Astrocyte of the spinal cord (primary cell): ENCODE measurements at places on chromosomes 7 and 10.
A peak's percentile ranks its signal among the peaks of the same experiment; 100 is the strongest.

DNA sequence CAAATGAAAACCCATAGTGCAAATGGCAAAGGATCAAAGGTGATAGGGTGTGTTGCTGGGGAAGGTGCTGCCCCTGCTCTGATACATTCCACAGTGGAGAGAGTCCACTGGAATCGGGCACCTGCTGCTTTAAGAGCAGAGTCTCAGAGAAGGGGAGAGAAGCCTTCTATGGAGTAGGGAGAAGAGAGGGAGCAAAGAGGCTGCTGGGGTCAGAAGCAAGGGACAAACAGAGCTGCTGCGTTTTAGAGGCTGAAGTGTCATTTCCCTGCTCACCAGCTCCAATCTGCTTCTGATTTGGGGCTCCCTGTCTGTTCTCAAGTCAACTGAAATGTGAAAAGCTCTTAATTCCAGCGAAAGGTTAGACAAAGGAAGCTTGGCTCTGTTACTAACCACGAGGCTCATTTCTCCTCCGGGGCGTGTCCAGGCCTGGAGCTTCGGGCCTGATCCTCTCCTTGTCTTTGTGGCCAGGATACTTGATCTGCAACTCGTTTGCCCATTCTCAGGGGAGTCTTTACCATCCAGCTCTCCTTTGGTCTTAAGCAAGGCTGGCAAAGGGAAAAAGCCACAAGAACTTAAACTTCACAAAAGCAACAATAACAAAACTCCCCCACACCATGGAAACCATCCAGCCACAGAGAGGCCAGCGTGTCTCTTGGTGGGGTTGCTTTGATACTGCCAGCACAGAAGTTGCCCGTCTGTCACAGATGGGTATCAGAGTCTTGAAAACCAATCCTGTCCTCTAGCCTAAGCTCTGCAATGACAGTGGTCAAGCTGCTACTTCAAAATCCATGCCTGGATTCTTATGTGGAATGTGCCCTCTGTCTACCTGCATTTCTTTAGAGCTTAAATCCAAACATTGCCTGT is 692.6 kb downstream of the SUGCT start:
- DNase-seq = peak; percentile 59

- DNase-seq = peak; percentile 72
Measured at GRCh38 chr7:116713918-116714317, 41.9 kb downstream of the MET start.

GRCh38 chr10:125799451-125800182 is 23.4 kb downstream of the UROS start:
- DNase-seq = no peak

DNA sequence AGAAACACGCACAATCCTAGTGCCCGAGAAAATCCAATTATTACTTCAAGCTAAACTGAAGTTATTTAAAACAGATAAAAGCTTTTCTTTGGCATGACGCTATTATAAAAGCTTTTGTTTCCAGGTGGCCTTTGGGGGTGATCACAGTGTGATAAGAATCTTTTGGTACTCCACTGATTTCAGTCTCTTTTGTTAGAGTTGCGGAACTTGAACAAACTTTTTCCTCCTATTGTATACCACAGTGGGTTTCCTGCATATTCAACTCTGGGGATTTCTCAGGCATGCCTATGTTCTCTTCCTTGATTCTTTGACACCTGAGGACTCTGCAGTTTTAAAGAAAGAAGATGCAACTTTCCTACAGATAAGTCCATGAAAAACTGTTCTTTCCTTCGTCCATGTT is 99.7 kb upstream of the PITRM1 start:
- DNase-seq = no peak

DNA sequence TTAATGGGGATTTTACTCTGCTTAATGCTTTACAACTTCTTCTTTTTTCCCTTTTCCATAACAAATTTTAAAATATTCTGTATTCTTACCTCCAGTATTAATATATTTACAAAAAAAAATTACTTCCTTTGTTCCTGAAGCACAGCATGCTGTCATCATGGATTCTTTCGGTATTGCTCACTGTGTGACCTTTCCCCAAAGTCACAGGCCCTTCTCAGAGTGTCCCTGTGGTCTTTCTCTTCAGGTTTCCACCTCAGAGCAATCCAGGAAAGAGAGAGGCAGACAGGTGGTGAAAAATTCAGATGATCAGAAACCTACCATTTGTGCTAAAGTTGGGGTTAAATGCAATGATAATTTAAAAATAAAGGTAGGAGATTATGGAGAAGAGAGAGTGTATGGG is 13.0 kb downstream of the AOAH start:
- no peak for DNase-seq

DNA sequence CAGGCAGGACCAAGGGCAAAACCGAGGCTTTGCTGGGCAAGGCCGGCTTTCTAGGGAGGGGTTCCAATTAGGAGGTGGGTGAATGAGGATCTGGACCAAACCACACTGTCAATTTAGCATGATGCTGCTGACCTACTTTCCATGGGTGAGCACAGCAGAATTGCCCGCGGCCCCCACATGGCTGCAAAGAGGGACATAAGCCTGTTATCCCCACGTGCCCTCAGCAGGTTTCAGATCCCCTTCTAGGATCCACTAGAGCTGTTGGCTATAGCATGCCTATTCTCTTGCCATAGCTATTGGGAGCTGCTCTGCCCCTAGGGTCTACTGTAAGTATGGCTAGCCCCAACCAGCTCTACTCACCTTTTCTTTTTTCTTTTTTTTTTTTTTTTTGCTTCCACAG is 102.8 kb downstream of the COL13A1 start:
- no peak for DNase-seq

DNA sequence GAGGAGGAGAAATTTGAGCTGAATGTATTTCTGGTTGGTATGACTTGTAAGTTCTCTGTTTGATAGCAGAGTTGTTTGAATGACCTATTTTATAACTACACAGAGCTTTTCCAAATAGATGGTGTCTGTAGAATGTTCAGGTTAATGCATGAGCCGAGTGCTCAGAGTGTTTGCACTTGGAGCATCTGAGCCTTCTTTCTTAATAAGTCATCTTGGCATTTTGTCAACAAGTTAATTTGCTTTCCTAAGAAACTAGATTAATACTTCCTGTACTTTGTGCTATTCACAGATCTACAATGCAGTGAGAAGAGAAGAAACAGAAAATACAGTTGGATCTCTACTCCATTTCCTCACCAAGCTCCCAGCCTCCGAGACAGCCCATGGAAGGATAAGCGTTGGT is 138.2 kb downstream of the PLCE1 start:
- peak; percentile 50 for DNase-seq
